H1 (cell line): ENCODE measurements at places on chromosomes 6 and 20.

- no peak for DNase-seq
Observed at GRCh38 chr20:38961530-38962043, 557 bp upstream of the DHX35 start.

DNA sequence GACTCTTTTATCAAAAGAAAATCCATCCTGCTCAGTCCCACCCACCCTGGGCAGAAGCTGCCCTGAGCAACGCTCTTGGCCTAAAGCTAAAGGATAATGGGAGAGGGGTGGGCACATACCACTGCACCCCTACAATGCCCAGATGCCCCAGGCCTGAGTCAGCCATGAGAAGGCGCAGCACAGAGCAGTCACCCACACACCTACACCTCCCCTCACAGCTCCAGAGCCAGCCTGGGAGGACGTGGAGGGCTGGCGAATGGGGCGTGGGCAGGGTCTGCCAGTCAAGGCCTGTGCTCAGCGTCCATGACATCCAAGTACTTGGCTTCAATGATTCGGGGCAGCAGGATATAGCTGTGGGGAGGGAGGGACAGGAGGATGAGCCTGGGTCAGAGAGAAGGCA is 11.5 kb downstream of the SLC4A11 start:
- no peak for DNase-seq

DNA sequence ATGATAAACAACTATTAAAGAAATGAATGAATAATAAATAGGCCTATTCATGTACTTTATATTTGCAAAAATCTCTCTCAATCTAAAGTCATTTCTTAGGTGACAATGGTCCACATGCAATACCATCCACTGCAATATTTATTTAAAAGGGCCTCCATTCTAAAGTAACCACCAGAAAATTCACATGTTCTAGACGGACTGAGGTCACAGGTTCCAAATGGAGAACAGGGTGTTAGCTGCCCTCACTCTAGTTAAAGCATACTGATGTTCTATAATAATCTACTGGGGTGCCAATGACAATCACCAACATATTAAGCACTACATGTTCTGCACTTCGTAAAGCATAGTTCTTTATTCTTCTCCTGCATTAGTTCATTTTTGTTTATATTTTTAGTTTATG is 1.2 kb downstream of the HBS1L start:
- no peak for DNase-seq

DNA sequence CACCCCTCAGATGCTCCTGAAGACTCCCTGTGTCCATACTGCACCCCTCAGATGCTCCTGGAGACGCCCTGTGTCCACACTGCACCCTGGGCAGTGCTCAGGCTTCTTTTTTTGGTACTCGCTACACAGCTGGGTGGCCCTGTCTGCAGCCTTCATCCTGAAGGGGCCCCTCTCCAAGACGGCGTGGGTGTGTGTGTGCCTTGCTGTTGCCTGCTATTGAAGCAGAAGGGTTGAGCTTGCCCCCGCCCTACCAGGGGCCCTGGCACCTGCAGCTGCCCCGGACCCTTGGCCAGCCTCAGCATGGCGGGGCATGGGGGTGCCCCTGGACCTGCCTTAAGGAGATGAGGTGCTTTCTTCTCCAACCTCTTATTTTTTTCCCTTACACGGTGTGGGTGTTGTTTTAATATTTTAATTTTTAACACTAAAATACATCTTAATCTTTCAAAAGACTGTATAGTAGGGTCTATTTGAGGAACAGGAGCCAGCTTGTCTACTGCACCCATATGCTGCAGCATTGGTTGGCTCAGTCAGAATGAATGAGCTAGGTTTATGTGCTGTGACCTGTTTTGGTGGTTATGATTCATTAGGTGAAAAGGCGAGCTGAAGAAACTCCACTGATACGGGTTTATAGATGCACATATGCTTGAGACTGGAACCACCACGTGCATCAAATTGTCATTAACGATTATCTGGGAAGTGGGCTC is 135.9 kb downstream of the AGPAT4 start:
- DNase-seq = no peak

DNA sequence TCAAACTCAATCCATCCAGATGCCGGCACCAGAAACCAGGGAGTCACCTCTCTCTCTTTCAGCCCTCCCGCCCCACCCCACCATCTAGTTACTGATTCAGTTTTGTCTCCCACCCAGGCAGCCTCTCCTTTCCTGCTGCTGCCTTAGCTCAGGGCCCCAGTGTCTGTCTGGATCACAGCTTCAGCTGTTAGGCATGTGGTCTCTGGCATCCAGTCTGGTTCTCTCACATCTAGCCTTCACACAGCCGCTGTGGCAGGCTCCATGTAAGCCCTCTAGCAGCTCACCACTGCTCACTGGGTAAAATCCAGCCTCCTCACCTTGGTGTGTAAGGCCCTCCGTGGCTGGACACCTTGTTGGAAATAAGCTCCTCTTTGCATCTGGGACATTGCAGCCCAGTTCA is 21.3 kb downstream of the AARS2 start:
- DNase-seq = no peak

DNA sequence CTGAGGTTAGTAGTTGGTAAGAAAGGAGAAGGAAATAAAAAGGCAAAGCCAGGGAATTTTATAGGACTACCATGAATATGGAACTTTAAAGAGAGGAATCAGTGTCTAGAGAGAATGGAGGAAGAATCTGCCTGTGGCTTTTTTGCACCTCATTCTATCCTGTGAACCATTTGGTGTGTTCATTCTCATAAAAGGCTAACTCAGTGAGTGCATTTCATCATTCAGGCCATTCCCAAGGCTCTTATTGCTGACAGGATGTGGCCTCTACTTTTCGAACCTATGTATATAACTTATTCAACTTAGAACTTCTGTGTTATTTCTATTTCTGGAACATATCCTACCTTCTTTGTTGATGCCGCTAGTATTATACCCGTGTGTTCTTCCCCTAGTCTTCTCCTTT is 27.1 kb downstream of the HSF2 start:
- no peak for DNase-seq
